ENCODE measurements at places on chromosomes 2 and 18.

DNA sequence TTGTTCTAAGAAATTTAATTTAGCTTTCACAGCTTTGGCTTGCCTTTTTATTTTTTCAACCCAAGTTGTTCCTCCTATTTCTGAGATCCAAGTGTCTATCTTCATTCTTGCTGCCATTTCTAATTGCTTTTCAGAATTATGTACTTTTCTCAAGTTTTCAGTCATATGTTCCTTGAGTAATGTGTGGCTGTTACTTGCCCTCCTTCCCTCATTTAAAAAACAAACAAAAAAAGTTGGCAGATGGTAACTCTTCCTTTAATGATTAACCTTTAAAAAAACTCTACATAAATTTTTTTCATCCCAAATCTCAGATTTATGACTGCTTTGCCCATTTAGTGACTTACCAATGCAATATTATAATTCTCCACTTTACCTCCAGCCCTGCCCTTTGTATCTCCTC lies 131.3 kb downstream of the GALNT3 start:
- no peak for DNase-seq

- DNase-seq: no peak
Observed at GRCh38 chr2:479031-479430, 191.1 kb upstream of the ALKAL2 start.

DNA sequence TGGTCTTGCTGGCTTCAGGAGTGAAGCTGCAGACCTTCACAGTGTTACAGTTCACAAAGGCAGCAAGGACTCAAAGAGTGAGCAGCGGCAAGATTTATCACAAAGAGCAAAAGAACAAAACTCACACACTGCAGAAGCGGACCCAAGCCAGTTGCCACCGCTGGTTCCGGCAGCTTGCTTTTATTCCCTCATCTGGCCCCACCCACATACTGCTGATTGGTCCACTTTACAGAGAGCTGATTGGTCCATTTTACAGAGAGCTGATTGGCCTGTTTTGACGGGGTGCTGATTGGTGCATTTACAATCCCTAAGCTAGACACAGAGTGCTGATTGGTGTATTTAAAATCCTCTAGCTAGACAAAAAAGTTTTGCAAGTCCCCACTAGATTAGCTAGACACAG lies 37.2 kb upstream of the ZNF532 start:
- no peak for DNase-seq

- no peak for DNase-seq
Observed at GRCh38 chr2:238650536-238650935, 197.3 kb upstream of the TWIST2 start.

DNA sequence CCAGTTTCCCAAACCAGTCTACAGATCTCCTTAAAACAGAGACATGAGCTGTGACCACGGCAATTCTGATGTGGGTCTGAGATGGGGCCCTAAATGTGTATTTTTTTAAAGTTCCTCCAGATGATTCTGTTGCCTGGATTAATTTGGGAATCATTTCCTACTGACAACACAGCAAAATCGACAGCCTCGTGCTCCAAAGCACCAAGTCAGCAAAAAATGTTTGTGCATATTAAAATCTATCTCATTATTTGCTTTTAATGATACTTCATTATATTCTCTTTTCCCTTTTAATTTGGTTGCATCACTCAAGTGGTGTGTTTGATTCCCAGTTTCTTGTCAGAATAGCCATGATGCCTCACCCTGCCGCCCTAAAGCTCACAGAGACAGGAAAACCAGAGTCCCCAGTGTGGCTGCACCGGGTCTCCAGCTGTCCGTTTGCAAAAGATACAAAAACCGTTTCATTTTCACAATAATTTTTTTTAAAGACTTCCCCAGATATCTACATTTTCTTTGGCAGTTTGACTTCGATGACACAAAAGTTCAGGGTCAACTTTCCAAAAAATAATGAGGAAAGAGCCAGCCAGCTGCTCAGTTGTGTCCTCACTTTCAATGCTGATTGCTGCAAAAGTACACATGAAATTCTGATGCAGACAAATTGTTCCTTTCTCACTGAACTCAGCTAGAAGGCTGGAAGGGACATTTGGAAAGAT lies 443.2 kb upstream of the ID2 start:
- DNase-seq: no peak

DNA sequence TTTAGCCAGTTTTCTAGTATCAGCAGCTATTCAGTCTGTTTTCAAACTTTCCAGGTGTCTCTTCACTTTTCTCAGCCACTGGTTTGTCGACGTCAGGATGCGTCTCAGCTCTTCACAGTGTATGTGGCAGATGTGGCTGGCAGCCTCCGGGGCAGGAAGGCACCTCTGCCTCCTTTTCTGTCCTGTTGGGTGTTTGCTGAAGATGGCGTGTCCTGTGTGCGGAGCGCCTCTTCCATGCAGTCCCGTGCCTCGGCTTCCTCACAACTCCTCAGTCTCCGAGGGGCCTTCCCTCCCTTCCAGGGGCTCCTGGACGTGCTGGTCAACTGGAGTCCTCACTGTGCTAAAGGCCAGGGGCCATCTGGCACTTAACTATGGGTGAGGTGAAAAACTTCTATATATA lies 65.4 kb upstream of the PXDN start:
- peak; percentile 33 for DNase-seq

DNA sequence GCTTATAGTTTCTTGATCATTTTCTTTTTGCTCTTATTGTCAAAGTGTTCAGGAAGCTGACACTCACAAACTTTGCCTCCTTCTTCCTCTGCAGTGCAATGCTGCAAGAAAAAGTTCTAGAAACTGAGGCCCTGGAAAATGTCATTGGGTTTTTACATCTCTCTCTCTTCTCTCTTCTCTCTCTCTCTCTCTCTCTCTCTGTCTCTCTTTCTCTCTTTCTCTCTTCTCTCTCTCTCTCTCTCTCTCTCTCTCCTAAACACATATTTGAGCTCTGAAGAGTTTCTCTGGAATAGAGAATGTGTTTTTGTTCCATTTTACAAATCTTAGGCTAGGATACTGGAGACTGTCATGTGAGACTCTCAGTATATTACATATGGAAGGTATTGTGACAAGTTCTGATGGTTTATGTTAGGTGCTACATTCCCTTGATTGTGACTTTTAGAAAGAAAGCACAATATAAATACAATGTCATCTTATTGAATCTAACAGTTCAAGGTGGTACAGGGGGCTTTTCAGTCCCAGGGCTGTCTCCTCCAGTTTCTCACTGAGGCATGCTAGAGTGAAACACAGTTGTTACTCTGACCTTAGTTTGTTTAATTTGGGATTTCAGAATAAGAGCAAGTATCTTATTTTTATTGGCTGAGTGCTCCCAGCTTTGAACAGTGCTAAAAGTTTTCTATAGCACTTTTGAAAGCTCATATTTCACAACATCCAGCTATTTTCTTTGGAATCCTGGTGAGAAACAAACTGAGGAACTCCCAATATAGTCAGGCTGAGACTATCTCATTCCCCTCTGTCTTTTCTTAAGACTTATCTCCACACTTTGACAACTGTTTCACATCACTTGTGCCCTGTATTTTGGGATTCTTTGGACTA lies 41.4 kb upstream of the EHBP1 start:
- DNase-seq: no peak

DNA sequence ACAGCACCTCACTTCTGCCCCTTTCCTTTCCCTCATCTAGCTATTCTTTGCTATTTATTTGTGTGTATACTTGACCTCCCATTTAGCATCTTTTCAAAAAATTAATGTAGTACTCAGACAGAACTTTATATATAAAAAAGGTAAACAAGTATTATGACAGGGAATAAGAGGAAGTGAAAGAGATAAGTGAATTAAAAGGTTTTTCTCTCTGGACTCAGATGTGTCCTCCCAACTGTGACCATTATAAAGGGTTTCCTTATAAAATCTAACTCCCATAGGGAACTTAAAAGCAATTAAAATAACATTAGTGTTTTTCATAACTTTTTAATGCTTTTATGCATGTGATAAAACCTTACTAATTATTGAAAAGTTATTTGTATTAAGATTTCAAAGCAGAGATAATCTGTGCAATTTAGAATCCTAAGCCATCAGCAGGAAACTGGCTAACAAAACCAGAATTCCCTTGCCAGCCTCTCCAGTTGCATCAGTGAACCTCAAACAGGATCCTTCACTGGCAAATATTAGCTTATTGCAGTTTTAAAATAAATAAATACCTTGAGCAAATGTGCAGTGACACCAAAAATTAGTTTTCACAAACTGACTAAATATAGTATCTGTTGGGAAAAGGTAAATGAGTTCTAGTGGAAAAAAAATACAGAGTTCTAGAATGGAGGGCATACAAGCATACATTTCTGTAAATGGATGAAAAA lies 930.7 kb downstream of the BCL11A start:
- no peak for DNase-seq

GRCh38 chr2:96438589-96438988 lies 66.6 kb downstream of the NEURL3 start:
- DNase-seq: no peak

- DNase-seq: no peak
Observed at GRCh38 chr2:227205701-227206100, 41.3 kb downstream of the COL4A3 start.

DNA sequence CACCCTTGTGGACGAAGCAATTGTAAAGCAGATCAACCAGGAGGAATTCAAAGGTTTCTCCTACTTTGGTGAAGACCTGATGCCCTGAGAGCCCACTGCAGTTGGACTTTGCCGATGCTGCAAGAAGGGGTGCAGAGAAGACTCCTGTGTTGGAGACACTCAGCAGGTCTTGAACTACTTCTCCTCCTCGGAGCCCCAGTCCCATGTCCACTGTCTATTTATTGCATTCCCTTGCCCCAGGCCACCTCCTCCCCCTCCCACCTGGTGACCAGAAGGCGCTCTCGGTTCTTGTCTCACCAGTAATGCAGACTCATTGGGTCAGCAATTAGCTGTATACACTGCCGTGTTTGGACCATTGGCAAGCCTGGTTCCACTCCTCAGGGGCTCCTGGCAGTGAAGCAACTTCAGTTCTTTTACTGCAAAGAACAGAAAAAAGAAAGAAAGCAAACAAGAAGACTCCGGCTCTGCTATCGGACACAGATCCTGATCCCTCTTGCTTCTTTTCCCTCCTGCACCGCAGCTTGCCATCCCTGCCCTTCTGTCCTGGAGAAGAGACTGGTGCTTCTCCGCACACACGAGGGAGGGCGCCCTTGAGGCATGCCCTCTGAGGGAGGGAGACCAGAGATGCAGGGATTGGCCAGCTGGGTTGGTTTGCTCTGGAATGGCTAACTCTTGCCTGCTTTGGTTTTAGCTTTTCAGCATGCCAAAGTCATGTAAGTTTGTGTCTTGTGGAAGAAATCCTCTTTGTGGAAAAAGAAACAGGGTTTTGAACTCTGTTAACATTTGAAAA lies 112.2 kb upstream of the EPAS1 start:
- no peak for DNase-seq

Measured in RPMI8226 (cell line).